HTR-8/SVneo (cell line): ENCODE measurements at places on chromosomes 2 and 18.

- no peak for DNase-seq
Observed at GRCh38 chr2:44543773-44544725, 182.3 kb downstream of the CAMKMT start.

DNA sequence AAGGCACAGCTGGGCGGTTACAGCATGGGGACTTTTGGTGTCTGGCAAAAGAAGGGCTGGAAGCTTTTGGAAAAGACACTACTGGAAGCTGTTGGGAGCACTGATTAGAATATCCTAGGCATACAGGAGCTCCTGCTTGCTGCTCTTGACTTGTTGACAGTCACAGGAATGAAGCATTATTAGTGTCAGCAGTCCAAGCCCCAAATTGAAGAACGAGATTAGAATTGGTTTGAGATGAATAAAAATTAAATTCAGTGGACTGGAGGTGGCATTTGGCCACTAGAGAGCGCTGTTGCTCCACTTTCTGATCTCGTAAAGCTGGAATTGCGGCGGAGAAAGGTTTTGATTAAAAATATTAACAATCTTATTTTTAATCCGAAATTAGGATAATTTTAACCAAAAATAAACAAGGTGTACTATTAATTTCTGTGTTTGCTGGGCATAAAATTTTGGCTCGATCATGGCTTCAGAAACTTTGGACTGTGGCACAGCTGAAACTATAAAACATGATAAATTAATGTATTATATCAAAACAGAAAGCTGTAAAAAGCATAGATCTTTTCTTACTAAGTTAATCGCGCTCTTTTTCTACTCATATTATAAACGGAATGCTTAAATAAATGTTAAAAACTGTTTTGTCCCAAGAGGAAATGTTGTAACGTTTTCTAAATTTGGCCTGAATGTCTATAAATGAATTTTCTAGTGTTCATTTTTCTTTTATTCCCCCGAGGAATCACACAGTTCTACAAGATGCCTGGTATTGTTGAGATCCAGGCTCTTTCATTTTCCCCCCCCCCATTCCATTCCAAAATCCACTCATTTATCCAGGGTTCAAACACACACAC is 2.4 kb upstream of the HOXD8 start:
- no peak for DNase-seq

- DNase-seq, result no peak
Observed at GRCh38 chr2:158717366-158718195, 77.5 kb upstream of the DAPL1 start.

DNA sequence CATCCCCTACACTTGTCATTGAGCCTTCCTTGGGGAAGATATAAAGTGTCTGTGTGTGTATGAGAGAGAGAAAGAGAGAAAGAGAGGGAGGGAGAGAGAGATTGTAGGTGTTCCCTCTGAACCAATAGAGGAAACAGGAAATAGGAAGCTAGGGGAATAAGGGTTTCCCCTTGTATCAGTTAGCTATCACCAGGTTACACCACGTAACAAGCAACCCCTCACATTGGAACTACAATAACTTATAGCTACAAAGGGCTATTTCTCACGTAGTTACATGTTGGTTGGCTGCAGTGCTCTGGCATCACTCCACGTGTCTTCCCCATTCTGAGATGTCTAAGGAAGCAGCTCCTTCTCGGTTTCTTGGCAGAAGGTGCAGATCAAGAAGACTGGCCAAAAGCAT is 41.0 kb upstream of the ARL4C start:
- DNase-seq, result no peak

DNA sequence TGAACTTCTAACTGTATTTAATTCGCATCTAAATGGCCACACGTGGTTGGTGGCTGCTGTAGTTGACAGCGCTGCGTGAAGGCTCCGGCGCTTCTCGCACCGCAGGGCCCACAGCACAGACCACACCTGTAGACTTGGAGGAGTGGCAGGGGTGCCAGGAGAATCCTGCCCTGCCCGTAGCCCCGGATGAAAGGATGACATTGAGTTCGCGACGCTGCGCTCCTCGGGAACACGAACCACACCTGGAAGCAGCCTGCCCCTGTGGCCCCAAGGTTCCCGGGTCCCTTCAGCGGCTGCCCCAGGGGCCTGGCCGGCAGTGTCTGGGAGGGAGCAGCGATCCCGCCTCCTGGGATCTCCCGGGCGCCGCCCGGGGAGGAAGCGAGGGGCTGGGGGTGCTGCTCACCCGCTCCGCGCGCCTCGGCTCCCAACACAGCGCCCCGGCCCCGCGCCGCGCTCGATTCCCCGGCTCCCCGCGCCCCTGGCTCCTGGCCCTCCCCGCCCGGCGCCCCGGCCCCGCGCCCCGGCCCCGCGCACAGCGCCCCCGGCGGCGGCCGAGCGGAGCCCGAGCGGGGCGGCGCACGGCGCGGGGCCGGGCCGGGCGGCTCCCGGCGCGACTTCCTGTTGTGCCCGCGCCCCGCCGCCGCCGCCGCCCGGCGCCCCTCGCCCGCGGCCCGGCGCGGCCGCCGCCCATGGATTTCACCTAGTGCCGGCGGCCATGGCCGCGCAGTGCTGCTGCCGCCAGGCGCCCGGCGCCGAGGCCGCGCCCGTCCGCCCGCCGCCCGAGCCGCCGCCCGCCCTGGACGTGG is at the start of gene RNPEPL1:
Gene RNPEPL1 (plus strand): TSS at position 613 of the 806 bp plus-strand sequence. CDS start 103 bp downstream, at position 716.
- peak; percentile 21 for DNase-seq

GRCh38 chr2:43238176-43238575 is 11.8 kb upstream of the ZFP36L2 start:
- no peak for DNase-seq

GRCh38 chr2:225182126-225182525 is 139.9 kb upstream of the DOCK10 start:
- no peak for DNase-seq

DNA sequence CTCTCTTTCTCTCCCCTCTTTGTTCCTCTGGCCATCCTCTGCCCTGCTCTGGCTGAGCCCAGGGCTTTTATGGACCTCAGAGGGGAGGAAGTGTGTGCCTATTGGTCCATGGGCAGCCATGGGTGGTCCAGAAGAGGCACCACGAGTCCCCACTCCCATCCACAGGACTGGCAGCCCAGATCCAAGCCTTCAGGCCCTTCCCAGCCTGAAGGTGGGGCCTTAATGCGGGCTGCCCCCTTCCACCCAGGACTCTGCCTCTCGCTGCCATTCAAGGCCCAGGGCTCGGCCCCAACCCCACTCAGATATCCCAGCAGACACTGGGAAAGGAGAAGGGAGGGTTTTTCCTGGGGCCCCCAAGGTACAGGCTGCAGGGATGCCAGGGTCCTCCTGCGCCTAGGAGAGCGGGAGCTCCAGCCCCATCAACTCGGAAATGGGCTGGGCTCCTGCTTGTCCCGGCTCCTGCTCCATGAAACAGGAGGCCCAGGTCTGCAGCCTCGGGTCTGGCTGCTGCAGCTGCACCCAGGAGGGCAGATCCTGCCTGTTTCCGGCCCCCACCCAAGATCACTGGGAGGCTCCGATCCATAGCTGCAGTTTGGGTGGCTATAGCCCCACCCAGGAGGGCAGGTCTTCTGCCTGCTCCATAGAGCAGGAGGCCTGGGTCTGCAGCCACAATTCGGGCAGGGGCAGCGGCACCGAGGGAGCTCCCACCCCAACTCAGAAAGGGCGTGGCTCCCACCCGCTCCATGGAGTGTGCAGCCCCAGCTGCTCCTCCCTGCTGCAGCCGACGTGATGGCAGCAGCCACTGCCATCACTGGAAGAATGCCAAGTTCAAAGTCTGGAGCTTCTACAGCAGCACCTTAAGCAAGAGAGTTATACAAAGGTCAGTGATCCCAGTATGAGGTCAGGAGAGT is 116.6 kb upstream of the RBBP8 start:
- no peak for DNase-seq

GRCh38 chr2:75277111-75277510 is 77.8 kb upstream of the TACR1 start:
- peak; percentile 14 for DNase-seq

DNA sequence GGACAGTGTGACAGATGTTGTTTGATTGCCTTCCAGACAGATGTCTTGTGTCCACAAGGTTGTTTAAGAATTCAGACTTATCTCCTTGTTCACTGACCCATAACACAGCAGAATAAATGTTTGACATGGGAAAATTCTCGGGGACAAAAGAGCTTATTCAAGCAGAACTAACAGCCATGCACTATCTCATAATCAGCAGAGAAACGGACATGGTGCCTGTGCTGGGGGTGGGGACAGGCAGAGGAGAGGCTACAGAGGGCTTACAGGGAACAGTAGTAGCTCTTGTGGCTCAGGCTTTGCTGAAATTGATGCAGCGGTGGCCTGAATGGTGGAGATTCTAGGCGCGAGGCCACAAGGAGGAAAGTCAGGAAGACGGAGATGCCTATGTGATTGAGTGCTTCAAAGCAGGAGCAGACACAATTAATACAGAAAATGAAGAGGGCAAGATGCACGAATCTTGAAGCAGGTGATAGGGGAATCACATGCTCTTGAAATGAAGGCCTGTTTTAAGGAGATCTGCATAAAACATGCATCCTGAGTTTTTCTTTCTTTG is 62.0 kb upstream of the CAB39 start:
- no peak for DNase-seq

DNA sequence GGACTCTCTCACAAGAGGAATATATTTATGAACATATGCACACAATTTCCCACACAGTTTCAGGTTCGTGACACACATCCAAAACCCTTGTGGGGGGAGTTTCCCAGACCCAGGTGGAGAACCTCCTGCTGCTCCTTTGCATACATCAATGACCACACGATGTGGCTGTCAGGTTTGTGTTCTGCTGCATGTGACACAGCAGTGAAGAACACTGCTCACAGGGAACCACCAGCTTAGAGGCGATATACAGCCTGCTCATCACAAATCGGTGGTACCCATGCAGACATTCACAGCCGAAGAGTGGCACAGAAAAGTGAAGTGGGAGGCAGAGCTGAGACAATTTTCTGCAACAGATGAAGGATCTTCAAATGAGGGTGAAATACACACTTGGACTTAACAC is 175.6 kb upstream of the ZFP36L2 start:
- DNase-seq, result no peak

DNA sequence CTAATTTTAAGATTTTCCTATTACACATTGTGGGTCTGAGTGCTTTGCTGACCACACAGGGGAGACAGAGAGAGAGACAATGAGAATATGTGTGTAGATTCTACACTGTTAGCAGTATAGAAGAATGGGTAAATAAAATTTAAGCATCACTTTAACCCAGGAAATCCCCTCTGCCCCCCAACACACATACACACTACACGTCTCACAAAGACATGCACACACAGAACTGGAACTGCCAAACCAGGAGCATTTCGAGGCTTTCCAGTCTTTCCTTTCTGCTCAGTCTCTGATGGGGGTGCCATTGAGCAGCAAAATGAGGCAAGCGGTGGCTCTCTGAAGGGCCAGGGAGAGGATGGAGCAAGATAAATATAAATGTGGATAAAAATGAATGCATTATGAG is 2.5 kb downstream of the MERTK start:
- peak; percentile 41 for DNase-seq
